Fibroblast of the aortic adventitia (primary cell): ENCODE measurements at places on chromosomes 2 and 18. TPM values are rescaled to one million over a fixed set of nuclear protein-coding genes. Genes with fewer than 3 reads are reported as not detected.
A peak's percentile ranks its signal among the peaks of the same experiment; 100 is the strongest.

The KLHL41 gene
- total RNA-seq: 1.4 and 2.1 TPM in 2 replicates

The GPAT2 gene
- total RNA-seq: 10.2 TPM in 1 of 2 replicates, not detected in the other

DNA sequence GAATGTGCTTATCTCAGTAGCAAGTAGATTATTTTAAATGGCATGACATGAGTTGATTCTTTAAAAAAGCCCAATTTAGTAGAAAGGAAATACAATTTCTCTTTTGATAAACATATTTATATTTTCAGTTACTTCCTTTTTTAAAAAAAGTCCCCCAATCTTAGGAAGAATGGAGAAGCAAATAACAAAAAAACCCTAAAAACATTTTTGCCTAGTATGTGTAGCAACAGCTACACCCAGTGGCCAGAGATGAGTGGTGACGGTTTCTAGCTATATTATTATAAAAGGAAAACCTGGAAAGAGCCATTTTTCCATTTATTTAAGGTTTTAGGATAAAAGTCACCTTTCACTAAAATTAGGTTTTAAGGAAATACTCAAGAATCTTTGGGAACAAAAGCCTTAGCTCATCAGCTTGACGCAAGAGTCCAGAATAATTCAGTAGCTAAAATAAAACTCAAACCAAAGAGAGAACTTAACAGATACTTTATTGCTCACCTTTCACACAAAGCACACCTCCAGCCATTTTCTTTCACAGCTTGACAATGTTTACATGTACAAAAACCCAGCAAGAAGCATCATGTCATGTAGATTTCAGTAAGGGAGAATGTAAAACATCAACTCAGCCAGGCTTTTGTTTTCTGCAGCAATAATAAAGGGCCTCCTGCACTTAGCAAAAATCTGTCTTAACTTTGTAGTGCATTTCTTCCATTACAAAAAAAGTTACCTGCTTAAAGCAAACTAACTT is 15.7 kb downstream of the FAM98A start:
- DNase-seq: peak; percentile 70

GRCh38 chr2:71812736-71813135 is 334.9 kb downstream of the CYP26B1 start:
- DNase-seq: no peak

- peak; percentile 5 for DNase-seq
Measured at GRCh38 chr2:172811027-172811426, 75.4 kb downstream of the RAPGEF4 start.

The SERPINB4 gene
- total RNA-seq: not detected in 2 replicates
